ENCODE measurements at places on chromosomes 2 and 18.

DNA sequence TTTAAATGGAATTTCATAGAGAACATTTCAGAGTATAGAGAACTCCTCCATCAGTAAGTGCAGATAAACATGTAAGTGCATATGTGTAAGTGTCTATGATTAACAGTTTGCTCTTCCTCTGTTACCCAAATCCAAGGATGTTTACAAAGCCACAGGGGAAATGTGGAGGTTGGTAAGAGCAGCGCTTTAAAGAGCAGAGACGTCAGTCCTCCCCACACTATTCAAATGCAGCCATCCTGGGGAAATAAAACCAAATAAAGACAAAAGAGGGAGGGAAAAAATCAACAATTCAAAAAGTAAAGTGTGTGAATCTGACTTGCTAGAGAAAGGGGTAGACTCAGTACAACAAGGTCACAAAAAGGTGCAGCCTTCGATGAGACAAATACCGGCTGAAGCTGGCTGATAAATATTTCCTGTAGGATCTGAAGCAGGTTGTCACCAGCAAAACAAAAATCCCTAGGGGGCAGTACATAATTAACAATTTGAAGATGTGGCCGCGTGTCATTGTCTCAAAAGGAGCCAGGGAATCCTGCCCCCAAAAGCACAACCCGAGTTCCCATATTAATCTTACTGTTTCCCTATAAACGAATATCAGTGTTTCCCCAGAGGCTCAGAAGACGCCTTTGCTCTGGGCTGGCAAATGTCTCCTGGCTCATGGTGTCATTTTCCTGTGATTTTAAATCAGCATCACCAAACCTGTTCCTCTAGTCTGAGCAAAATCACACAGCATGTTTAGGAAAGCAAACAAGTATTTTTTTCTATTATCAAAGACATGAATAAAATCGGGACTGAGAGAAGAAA is 216.5 kb downstream of the CDCA7 start:
- no peak for DNase-seq

GRCh38 chr2:42386682-42387081 is 25.7 kb upstream of the COX7A2L start:
- DNase-seq: no peak

DNA sequence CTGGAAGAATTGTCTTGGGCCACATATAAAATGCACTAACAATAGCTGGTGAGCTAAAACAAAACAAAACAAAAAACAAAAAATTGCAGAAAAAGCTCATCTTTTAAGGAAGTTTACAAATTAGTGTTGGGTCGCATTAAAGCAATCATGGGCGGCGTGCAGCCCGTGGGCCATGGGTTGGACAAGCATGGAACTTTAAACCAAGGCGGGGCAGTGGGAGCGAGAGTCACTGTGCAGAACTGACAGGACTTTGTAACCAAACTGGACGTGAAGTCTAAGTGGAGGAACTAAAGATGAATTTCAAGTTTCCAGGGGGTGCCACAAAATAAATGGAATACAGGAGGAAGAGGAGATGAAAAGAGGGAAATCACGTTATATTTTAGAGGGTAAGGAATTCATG is 80.7 kb downstream of the PSMG2 start:
- no peak for DNase-seq

- DNase-seq: no peak
Observed at GRCh38 chr2:139864821-139865302, 1084.7 kb upstream of the NXPH2 start.

- no peak for DNase-seq
Observed at GRCh38 chr2:104521247-104521646, 332.7 kb upstream of the POU3F3 start.

GRCh38 chr2:222307143-222307756 is 8.5 kb upstream of the PAX3 start:
- no peak for DNase-seq

DNA sequence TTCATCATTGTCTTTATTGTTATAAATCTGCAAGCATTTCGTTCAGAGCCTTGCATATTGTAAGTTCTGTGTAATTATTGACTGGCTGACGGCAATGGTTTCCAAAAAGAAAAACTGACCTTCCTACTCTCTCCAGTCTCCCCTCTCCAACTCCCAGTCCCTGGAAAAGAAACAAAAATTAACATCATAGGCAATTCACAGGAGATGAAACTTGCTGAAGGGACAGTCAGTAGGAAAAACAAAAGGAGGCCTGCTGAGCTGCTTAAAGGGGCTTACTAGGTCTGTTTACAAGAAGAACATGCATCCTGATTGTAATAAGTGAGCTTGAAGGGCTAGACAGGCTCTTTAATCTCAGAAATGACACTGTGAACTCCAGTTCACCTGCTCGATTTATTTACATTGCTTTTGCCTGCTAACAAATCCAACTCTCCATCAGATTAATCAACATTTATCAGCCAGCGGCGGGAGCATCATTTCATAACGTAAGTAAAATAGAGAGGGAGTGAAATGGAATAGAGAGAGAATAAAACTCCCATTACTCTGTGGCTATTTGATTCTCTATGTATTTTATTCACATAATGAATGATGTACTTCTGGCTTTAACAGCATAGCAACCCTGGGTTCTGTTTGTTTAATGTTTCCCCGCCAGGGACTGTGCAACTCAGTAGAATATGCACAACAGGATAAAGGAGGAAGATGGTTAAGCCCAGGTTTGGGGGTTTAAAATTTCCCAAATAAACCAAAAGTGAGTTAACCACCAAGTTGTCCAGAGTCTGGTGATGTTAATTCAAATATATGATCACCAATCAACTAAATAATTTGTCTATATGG is 256.7 kb upstream of the SETBP1 start:
- DNase-seq: no peak

GRCh38 chr2:237411092-237411601 is 2.8 kb downstream of the COL6A3 start:
- DNase-seq: no peak

DNA sequence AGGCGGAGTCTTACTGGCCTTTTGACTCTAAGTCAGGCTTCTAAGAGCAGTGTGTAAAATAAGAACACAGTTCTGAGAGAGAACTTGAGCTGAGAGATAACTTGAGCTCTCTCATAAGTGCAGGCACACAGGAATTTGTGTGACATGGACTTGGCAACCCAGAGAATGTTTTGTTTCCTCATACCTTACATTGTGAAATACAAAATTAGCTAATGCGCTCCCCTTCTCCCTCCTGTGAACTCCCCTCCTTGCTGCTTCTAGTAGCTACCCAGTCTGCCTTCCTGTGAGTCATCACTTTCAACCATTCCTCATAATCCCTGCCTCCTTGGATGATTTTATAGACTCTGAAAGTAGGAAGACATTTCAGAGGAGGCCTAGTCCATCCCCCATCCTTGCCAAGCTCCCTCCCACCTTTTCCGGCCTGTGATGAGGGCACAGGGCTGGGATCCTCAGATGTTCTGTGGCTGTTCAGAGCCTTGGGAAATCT is 22.6 kb downstream of the FER1L5 start:
- no peak for DNase-seq

DNA sequence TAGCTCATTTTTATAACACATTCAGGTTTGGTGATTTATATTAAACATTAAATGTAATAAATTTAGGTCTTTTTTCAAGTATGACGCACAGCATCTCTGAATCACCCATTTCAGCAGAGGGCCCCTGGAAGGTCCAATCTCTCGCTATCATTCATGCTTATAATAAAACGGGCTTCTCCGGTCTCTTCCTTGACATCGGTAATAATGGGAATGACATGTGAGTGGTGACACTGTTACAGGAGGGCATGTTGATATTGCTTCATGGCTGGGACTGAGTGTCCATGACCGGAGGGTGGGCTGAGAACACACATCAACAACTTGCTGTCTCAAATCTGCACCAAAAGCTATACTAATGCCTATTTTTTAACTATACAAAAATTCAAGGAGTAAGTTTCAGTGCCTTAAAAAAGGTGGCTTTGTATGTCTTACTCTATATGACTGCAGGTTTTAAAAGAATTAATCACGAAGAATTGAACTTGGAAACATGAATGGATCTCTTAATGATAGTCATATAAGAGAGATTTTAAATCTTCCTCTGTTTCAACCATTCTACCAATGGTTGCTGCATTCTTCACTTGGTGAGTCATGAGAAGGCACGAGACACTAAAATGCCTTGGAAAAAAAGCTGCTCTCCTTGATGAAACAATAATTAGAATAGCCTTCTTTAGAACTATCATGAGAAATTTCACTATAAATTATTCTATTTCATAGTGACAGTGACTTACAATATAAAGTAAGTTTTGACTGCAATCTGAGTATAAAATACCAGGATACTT is 101.9 kb upstream of the NRP2 start:
- no peak for DNase-seq

GRCh38 chr2:89850481-89850880 is 1159.0 kb downstream of the RPIA start:
- DNase-seq: no peak

- DNase-seq: no peak
Observed at GRCh38 chr18:69158944-69159343, 241.7 kb upstream of the DOK6 start.

DNA sequence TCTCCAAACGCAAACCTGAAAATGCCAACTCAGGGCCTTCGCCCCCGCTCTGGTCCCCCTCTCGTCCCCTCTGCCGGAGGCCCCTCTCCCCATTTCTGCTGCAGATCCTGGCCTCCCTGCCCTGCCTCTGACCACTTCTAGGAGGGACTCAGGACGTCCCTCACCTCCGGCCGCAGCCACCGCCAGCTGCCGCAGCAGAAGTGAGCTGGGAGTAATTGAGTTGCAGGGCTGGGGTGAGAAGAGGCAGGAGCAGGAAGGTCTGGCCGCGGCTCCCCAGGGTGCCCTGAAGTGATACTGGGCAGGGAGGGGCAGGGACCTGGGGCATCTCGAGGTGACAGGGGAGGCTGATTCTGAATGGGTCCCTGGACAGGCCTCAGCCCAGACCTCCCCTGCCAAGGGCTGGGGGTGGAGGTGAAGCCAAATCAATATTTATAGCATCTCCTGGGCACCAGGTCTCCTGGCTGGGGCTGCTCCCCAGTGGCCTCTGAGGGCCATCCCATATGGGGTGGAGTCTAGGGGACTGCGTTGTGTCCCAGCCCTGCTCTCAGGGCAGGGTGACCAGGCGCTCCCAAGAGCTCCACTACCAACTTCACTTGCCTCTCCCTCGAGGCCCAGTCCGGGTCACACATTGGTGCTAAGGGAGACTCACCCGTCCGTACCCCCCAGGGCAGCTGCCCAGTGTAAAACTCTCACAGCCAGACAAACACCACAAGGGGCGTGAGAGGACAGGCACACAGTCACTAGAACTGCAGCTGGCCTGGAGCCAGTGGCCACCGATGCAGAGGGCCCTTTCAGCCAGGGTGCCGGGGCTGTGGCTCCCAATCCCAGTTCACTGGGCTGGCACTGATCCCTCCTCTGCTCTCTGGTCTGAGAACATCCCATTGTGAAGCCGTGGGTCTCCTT is 33.0 kb downstream of the KCNIP3 start:
- DNase-seq: no peak

DNA sequence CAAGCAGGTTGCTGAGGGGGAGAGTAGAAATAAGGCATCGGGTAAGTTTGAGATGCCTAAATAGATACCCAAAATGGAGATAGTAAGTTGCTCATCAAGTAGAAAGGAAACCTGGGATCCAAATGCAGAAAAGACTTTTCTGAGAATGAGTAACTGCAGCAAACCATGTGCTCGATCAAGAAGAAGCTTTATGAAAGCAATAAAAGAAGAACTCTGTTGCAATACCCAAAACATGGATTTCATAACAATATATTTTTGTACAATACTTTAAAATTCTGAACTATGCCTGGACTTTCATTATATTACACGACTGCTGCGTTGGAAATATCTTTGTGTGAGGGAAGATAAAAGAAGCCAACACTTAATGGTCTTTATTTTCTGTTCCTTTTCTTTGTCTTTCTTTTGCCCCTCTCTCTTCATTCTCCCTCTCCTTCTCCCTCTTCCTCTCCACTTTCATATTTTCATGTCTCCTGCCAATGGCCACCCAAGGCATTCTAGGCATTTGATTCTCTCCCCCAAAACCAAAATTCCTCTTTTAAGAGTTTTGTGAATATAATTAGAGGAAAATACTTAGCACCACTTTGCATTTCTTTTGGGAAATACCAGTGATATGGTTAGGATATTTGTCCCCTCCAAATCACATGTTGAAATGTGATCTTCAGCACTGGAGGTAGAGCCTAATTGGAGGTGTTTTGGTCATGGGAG is 257.6 kb downstream of the MREG start:
- no peak for DNase-seq

DNA sequence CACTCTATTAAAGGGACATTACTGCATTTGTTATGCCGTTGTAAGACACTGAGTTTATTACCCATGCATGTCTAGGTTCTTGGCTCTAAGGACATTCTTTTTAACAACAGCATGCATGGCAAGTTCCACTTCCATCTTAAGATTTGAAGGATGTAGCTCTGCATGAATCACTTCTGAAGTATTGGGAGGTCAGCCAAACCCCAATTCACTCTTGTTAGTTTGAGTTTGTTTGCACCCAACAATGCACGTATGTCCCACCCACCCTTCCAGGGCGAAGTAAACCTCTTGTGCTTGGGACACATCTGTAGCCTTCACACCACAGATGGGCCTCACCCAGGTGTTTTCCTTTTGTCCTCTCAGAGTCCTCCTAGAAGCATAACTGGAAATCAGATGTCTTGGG is 5.6 kb upstream of the LAMA3 start:
- no peak for DNase-seq

GRCh38 chr2:1726558-1726957 is 17.8 kb downstream of the PXDN start:
- no peak for DNase-seq

Measured in activated CD4-positive, alpha-beta T cell treated with anti-CD3 and anti-CD28 coated beads for 4 hours (primary cell).